ENCODE measurements at places on chromosomes 3 and 15.

DNA sequence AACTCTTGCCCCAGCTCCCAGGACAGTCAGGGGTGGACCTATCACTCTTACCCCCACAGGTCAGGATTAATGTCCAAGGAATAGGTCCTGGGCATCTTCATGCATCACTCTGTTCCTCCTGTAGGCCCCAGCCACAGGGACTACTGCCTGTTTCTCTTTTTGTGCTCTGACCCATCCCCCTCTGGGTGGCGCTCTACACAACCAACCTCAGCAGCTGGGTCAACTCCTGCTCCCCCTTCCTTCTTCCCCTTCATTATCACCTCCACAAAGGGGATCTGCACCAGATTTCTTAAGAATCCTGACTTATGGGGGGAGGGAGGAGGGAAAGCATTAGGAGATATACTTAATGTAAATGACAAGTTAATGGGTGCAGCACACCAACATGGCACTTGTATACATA is 12.2 kb upstream of the TRANK1 start:
- no peak for ATAC-seq

DNA sequence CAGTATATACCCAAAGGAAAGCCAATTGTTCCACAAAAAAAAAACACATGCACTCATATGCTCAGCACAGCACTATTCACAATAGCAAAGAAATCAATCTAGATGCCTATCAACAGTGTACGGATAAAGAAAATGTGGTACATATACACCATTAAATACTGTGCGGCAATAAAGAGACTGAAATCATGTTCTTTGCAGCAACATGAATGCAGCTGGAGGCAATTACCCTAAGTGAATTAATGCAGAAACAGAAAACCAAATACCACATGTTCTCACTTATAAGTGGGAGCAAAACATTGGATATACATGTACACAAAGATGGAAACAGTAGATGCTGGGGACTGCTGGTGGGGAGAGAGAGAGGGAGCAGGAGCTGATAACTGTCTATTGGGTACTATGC is 124.2 kb upstream of the AADACL2 start:
- ATAC-seq = peak; percentile 20

DNA sequence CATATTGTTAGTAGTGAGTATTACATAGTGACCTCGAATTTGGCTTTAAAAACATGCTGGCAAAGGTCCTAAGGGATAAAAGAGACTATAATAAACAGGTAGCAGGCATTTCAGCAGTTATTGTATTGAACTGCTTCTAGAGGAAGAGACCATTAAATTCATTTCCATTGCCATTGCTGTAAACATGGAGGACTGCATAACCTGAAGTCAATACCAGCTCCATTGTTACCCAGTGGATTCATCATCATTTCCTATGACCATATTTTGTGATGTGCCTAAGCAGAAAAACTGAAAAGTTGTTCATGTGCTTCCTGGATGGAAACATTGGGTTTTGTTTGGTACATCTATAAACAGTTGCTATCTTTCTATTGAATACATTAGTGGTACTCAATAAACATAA is 482.5 kb upstream of the UBE2E2 start:
- no peak for ATAC-seq

DNA sequence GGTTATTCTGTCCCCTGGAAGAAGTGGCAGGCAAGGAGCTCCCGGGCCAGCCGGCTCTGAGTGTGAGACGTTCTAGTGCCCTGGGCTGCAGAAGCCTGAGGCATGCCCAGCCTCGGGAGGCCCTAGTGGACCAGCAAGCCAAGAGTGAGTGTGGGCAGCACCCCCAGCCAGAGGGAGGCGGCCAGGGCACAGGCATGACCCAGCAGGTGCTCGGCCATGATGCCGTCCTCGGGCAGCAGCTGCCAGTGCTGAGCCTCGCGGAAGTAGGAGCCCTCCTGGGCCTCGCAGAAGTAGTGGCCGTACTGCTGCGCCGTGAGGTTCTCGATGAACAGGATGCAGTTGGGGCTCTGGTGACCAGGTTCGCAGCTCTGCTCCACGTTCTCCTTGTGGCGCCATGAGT is 23.3 kb downstream of the SEMA7A start:
- no peak for ATAC-seq

DNA sequence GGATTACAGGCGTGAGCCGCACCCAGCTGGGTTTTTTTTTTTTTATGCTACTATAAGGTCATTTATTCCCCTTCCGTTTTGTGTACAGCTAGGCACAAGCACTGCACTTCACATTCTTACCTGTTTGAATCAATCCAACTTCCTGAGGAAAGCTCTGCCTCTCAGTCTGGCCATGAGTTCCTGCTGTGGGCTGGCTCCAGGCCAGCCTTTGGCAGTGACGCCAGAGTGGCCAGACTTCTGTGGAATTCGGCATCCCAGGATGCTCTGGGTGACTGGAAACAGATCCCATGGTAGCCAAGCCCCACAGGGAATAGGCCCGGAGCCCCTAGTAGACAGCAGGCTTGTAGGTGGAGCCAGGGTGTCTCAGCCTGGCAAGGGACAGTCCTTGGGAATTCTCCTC is 21.5 kb upstream of the TIMP4 start:
- peak; percentile 78 for ATAC-seq

- no peak for ATAC-seq
These were observed 54.7 kb downstream of the ST8SIA2 start for GRCh38 chr15:92448370-92448769.

GRCh38 chr3:74021449-74021848 is 396.7 kb upstream of the PDZRN3 start:
- no peak for ATAC-seq

GRCh38 chr3:71277341-71277740 is 306.2 kb downstream of the FOXP1 start:
- ATAC-seq = no peak

DNA sequence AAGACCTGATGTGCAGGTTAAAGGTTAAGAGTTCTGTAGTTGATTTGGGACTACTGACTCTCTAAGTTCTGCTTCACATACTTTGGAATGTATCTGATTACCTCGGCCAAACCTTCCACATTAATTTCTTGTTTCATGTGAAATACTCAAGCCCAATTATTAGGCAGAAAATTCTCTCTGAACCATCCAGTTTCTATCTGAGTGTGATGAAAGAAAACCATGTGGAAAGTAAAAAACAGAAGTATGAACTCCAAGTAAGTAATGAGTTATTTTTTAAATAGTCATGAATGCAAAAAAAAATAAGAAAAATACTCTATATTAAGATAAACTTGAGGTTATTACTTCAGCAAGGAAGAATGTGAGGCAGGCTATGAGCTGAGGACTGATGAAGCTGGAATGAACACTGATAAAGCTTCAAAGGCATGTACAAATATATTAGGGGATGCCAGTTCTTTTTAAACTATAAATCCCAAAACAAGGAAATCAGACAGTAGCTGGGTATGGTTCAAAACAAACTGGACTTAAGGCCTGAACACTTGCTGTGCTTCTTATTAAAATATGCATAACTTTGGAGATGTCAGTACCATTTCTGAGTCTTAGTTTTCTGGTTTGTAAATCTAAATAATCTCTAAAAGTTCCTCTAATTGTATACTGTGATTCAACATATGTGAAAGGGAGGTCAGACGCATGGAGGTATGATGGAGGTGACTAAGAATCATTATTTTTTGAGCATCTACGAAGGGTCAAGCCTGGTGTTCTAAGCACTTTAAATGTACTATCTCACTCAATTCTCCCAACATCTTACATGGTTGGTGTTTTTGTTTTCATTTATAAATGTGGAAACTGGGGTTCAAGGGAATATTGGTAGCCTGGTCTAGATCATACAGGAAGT is 59.6 kb downstream of the COL6A6 start:
- no peak for ATAC-seq

DNA sequence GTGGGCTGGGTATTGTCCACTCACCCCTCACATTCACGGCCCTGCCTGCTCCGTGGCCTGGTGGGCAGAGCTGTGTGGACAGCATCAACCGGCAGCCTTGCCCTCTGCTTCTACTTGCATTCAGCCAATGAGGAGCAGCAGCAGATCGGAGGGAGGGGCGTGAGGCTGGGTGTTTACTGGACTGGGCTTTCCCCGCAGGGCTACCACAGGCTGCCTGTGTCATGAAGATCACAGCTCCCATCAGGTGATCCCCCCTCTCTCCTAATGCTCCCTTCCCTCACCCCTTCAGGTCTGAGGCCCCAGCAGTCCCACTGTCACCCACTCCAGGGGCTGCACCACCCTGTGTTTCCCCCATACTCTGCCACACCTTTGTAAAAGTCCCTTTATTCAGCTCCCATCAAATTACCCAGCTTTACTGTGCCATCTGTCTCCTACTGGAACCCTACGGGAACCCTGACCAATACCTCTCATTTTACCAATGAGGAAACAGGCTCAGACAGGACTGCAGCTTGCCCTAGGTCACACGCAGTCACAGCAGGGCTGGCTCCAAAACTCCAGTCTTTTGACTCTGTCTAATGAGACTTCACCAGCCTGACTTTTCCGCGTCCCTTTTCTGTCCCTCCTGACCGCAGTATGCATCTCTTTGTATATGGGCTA is 81.1 kb downstream of the MEGF11 start:
- ATAC-seq = no peak
